CD4-positive, alpha-beta T cell treated with Interleukin-4 for 4 hours (primary cell): ENCODE measurements at places on chromosomes 4 and X.

DNA sequence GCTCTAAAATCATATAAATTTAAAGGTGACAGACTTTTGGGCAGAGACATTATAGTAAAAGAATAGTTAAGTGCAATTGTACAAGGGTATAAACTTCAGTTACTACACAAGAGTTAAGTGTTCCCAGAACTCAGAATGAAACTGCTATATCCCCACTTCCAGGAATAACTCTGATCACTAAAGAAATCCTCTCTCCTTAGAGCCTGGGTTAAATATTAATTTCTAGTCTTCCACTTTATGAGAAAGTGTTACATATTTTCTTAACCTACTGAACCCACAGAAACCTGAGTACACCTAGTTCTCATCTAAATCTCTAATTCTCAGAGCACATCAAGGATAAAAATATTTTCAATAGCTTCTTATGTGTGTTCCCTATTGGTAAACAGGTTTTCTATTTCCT lies 99.1 kb upstream of the USP38 start:
- DNase-seq: no peak

GRCh38 chr4:56618734-56619133 lies 62.4 kb downstream of the HOPX start:
- no peak for DNase-seq

DNA sequence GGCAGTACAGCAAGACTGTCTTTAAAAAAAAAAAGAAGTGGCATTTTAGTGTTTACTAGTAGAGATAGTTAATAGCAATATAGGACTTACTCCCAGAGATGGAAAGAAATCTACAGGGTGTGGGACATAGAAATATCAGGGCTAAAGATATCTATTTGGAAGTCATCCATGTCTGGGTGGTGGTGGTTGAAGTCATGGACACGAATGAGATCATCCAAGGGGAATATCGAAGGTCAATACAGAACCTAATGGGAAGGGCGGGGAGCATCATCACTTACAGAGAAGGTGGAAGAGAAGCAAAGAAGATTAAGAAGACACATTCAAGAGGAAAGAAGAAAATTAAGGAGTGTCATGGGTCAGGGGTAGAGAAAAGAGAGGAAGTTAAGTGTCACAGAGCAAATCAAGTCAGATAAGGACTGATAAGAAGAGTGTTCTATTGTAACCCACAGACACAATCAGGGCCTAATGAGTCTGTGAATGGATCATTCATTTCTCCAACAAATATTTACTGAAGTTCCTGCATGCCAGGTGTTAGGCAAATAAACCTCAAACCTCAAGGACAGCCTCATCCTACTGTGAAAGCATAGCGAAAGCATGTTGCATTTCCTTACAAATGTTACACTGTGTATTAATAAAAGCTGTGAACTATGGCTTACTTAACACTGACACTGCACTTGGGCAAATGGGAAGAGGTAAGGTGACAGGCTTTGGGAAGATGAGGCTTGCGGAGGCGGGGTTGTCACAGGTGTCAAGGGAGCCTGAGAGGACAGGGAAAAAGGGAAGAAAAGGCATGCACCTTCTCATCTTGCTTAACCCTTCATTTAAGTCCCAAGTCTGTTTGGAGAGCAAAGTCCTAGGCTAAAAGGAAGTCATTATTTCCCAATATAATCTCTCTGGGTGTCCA lies 65.3 kb downstream of the ELOVL6 start:
- DNase-seq: no peak

- no peak for DNase-seq
Observed at GRCh38 chr4:1583051-1583785, 100.9 kb downstream of the FAM53A start.

DNA sequence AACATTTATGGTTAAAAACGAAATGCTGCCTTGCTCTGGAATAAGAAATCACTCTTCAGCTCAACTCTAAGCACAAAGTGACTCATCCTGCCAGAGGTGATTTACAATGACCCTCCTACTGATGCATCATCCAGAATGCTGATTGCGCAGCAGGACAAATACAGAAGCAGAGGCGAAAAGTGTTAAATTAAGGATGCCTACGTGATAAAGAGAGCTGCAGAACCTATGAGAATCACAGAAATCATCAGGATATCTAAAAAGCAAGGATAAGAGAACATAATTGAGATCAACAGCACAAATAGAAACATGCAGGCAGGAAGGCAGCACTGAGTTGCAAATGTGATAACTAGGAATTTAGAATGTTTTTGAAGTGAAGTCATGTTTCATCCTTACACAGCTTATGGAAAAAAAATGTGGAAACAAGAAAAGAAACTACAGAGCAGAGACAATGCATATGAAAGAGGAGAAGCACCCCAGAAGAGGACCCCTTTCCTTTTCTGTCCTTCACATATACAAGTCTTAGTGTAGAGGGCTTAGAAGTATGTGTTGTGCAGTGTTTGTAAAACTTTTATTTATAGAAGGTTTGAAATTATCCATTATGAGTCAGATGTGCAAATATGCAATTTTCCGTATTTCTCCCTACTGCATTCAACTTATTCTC lies 188.4 kb downstream of the SLC7A11 start:
- no peak for DNase-seq
